ENCODE measurements at places on chromosomes 3 and 15. TPM values are rescaled to one million over a fixed set of nuclear protein-coding genes. Genes with fewer than 3 reads are reported as not detected.

ADAMTSL3 gene
- polyA plus RNA-seq: 4.6 TPM

REC114 gene
- polyA plus RNA-seq: not detected

GPR15 gene
- polyA plus RNA-seq: not detected

DAPK2 gene
- polyA plus RNA-seq: 5.8 TPM
